NB4 (cell line): ENCODE measurements at places on chromosomes 12 and 14.

GRCh38 chr12:45343269-45344051 is 127.6 kb downstream of the ANO6 start:
- no peak for DNase-seq

DNA sequence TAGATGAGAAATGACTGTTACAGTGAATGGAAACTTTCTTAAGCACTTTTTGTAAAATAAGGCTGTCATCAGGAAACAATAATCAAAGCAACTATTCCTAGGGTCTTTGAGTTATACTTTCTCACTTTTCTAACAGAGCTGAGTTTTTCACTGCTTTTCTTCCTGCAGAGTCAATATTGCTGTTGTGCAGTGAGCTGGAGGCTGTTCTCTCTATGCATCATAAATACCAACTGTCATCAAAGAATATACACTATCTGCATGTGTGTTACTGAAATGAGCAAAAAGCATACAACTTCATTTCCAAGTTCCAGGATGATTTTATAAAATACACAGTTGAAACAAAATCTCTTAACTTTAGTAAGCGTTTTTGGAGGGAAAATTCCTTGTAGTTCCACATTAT is 110.4 kb upstream of the CPSF6 start:
- DNase-seq = no peak

DNA sequence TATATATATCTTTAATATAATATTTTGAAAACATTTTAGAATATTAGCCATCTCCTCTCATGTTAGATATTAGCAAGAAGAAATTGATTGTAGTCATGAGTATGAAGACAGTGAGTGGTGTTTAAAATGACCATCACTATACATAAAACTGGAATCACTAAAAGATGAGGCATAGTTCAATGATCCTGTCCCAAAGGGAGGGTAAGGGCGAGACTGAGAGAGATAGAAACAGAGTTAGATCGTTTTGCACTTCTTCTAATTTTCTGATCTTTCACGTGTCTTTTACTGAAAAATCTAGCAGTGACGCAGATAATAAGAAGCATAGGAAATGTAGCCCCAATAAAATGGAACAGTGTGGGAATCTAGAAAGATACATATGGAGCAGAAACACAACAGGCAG is 627.4 kb downstream of the SLC16A7 start:
- no peak for DNase-seq

- DNase-seq = no peak
Measured at GRCh38 chr14:70646705-70647104, 5.0 kb downstream of the TTC9 start.

DNA sequence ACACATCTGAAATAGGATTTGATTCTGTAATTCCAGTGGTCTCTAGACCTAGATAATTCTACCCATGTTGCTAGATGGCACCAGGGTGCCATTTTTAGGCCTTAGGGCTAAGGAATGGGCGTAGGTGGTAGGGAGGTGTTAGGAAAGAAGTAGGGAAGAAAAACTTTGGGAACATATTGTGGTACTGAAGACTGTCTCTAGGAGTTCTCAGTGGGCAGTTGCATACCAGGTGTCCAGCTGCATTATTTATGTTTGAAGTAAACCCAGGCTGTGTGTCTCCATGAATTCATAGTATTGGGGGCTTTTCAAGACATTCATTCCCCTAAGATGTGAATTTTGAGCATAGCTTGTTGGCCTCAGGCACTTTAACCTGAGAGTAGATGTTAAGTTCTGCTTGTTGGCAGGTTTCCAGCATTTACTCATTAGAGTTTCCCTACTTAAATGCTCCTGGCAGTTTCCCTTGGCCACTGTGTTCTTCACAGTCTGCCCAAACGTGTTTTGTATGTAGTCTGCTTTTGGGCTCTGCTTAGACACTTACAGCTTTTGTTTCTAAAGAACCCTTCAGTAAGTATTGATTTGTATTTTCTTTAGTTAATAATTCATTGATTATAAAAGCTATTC is 31.5 kb upstream of the CCT2 start:
- peak; percentile 9 for DNase-seq

DNA sequence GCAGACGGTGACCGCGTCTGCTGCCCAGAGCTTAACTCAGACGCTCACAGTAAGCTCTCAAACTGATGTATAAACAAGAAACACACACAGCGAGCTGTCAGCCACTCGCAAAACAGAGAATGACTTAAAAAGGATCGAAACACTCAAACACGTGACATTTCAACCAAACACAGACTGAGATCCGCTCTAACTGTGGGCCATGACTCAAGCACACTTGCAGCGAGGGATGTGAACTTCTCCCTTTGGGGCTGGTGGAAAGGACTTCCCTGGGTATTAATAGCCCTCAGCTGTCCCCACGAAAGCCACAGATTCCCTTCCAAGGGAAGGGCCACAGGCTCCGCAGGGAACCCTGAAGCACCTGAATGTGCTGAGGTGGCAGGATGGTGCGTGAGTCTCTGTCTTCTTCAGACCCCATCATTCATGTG is 29.1 kb downstream of the CCDC88C start:
- DNase-seq = peak; percentile 55

DNA sequence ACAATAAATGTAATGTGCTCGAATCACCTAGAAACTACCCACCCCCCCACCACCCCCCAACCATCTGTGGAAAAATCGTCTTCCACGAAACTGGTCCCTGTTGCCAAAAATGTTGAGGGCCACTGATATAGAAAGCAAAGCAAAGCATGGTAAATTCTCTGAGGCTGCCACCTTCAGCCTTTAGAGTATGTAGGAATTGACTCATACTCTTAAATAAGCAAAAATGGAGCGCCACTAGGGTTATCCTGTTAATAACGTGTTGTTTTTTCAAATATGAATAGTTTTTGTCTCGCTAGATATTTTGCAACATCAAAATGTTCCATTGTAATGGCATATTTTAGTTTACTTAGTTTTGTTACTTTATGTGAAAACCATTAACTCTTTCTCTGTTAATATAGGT is 18.2 kb downstream of the DYNC1H1 start:
- DNase-seq = no peak

DNA sequence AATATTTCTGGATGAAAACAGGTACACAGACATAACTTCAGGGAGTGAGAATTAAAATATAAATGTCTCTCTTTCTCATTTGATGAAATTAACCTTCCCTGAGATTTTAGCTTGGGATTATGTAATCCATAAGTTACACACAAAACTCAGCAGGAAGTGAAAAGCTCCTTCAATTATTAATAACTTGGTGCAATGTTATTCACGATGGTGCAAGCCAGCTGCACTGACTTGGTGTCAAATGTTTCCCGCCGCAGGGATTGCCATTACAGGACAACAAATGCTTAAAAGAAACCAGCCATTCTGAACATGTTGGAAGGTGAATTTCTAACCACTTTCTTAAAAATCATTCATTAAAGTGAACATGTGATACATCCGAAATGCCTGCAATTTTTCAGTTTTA is 250.4 kb downstream of the FOXN3 start:
- DNase-seq = no peak

DNA sequence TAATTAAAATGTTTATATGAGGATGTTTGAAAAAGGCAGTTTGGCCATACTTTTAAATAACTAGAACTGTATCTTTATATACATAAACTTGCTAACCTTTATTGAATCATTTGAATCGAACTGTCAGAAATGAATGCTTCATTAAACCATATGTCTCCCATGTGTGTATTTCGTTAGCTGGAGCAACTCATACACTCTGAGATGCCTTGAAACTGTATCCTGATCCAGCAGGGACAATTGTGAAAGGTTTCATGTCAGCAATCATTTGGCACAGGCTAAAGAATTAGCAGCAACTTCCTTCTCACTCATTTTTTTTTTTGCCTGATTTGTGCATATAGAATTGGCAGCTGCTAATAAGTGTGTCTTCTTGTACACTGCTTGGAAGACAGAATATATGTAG is 109.9 kb downstream of the NAV3 start:
- DNase-seq = no peak

DNA sequence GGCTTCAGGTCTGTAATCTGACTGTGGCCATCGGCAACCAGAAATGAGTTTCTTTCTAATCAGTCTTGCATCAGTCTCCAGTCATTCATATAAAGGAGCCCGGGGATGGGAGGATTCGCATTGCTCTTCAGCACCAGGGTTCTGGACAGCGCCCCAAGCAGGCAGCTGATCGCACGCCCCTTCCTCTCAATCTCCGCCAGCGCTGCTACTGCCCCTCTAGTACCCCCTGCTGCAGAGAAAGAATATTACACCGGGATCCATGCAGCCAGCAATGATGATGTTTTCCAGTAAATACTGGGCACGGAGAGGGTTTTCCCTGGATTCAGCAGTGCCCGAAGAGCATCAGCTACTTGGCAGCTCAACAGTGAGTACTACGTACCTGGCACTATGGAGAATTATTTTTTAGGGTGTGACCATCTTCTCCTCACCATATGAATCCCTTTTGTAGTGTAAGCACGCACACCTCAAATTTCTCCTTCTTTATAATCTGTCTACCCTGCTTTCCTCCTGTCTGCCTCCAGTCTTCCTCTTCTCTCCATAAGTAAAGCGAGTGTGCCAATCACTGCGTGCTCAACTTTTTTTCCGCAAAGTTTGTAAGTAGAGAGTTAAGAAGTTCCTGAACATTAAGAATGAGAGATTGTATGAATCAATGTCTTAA is at the start of gene TPH2:
TPH2 (plus strand) TSS at position 118 of the 658 bp plus-strand sequence; CDS start at position 260, 142 bp downstream.
- DNase-seq = peak; percentile 81

DNA sequence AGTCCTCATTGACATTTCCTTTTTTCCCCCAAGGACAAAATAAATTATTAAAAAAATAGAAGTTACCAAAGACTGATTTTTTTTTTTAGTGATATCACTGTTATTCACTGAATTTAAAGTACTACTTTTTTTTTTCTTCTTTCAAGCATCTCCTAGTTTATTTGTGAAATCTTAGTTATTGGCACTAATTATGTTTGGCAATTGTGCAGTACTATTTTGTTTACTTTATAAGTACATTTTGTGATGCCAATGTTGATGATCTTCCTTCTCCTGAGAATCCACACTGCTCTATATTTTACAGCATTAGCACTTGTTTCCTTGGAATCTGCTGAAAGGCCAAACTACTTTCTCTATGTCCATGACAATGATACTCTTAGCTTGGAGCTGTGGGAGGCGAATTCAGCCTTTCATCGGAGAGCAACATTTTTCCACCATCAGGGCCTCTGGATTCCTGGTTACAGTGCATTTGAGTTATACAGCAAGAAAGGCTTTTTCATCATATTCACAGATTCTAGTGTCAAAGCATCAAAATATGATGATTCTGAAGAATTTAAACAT is 123.8 kb upstream of the PTPRQ start:
- DNase-seq = no peak

- DNase-seq = no peak
Measured at GRCh38 chr14:76500480-76500879, 124.5 kb downstream of the ESRRB start.

DNA sequence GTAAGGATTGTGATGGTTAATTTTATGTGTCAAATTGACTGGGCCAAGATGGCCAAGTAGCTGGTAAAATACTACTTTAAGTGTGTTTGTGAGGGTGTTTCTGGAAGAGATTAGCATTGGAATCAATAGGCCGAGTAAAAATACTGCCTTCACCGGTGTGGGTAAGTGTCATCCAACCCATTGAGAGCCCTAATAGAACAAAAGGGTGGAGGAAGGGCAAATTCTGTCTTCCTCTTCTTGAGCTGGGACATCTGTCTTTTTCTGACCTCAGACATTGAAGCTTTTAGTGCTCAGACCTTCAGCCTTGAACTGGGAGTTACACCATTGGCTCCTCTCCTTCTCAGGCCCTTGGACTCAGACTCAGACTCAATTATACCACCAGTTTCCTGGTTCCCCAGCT is 8.0 kb upstream of the ETV6 start:
- DNase-seq = no peak

DNA sequence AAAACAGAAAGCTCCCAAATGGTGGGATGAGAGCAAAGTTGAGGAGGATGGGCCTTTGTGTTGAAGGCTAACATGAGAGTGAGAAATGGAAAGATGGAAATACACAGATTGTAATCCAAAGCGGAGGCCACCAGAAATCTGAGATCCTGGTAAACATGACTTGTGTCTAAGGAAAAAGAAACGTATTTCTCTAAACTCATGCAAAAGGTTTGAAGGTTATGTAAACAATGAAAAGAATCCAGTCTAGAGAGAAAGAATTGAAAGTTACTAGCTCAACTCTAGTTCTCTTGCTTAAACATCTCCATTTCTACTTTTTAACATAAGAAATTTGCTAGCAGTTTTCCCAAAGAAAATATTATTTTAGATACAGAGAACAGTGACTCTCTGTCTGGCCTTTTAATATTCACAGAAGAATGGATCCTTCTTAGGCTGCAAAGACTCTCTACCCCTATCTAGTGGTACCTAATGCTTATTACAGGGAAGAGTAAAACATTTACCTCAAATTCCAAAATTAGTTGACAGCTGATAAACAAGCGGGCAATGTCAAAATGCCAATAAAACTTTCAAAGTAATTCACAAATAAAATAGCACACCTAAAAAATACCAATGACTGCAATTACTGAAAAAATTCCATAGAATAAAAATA is 75.8 kb upstream of the SOX5 start:
- peak; percentile 17 for DNase-seq

- no peak for DNase-seq
Measured at GRCh38 chr12:113290506-113290905, 44.4 kb downstream of the SLC8B1 start.
